Neural progenitor cell (in vitro differentiated cells): ENCODE measurements at places on chromosomes 12 and 14. TPM values are rescaled to one million over a fixed set of nuclear protein-coding genes. Genes with fewer than 3 reads are reported as not detected.

PRICKLE1 gene
- 3.5 and 4.0 TPM in 2 replicates for total RNA-seq

PAPLN gene
- total RNA-seq: 17.3 and 23.7 TPM in 2 replicates

KLHDC1 gene
- total RNA-seq: 0.99 and 1.4 TPM in 2 replicates

DNA sequence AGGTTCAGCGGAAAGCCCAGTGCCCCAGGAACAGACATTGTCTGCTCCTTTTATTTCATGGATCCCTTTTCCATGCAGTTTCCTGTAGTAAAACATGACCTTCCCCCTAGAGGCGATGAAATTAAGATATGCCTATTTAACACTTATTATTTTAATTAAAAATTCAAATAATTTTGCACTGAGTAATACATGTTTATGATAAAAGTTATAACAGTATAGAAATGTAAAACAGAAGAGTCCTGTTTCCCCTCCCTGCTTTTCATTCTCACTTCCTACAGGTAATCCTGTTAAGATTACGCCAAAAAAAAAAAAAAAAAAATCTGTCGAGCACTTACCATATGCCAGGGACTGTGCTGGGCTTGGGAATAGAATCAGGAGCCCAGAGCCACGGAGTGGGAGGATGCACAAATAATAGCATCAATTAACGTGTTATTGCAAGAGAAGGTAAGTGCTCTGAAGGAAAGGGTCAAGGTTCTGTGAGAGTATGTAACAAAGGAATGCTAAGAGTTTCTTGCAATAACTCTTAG is 830 bp upstream of the LPCAT3 start:
- DNase-seq: no peak
- H3K36me3 ChIP-seq: no peaks in the 10 kb centered on the region
- H3K4me1 ChIP-seq: peaks cover 11% of the 10 kb centered on the region
- no peak overlapping the region for H3K27ac ChIP-seq
- H3K27me3 ChIP-seq: no peaks in the 10 kb centered on the region

- H3K27me3 ChIP-seq: no peaks in the 10 kb centered on the region
- DNase-seq: no peak
- H3K36me3 ChIP-seq: no peaks in the 10 kb centered on the region
- H3K4me1 ChIP-seq: no peaks in the 10 kb centered on the region
Observed at GRCh38 chr12:81167694-81168093, 89.8 kb downstream of the ACSS3 start.

DNA sequence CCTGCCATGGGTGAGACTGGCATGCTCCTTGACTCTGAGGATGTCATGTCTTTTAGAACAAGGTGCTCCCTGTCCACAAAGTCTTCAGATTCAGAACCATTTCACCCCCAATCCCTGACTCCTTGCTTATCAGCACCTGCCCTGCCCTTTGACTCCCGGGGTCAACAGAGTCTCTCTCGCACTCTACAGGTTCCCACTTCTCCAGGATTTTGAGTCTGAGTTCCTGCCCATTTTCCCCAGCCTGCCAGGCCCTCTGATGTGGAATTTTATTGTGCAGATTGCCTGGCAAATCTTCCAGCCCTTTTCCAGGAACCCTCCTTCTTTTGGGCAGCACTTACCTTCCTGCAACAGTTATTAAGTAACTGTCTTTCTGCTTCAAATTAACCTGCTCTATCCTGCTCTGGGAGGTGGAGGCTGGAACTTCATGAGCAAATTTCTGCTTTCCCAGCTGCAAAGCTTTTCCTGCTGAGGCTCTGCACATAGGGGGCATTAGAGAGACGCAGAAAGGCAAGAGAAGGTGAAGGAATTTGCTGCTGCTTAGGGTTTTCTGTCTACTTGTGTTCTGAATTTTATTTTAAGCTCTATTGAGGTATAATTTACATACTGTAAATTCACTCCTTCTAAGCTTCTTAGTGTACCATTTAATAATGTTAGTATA is 259.1 kb downstream of the PCNX1 start:
- no peak overlapping the region for H3K27ac ChIP-seq
- no peaks in the 10 kb centered on the region for H3K36me3 ChIP-seq
- no peaks in the 10 kb centered on the region for H3K27me3 ChIP-seq
- peak; percentile 57 for DNase-seq
- H3K4me1 ChIP-seq: no peaks in the 10 kb centered on the region

DNA sequence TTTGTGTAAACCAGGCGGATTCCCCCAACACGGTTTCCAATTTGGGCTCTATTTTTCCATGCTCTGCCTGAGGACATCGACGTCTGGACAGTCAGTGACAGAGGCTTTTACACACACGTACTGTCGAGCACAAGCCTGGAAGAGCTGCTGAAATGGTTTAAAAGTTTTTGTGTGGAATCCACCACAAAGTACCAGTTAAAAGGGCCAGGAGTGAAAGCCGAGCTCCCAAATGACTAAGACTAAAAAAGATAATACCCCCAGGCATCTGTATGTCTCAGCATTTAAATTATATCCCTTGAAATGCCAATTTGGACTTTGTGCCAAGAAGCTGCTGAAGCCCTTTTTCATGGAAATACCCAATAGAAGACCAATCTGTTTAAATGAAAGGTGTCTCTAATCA is 173.2 kb downstream of the EGLN3 start:
- no peaks in the 10 kb centered on the region for H3K36me3 ChIP-seq
- H3K27me3 ChIP-seq: no peaks in the 10 kb centered on the region
- DNase-seq: peak; percentile 15
- peaks cover 41% of the 10 kb centered on the region for H3K4me1 ChIP-seq
- H3K27ac ChIP-seq: no peak overlapping the region

DNA sequence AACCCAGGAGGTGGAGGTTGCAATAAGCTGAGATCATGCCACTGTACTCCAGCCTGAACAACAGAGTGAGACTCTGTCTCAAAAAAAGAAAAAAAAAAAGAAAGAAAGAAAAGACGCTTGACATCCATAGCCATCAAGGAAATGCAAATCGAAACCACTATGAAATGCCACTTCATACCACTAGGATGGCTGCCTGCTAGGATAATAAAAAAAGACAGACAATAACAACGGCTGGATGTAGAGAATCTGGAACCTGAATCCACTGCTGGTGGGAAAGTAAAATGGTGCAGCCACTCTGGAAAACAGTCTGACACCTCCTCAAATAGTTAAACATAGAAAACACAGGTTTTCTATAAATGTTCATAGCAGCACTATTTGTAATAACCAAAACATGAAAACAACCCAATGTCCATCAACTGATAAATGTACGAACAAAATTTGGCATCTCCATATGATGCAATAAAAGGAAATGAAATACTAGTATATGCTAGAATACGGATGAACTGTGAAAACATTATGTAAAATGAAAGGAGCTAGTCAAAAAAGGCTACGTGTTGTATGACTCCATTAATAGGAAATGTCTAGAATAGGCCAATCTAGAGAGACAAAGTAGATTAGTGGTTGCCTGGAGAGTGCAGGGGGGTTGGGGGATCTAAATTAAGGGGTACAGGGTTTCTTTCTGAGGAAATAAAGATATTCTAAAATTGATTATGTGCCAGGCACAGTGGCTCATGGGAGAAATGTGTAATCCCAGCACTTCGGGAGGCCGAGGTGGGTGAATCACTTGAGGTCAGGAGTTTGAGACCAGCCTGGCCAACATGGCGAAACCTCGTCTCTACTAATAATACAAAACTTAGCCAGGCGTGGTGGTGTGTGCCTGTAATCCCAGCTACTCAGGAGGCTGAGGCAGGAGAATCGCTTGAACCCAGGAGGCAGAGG is 9.7 kb downstream of the WSB2 start:
- no peaks in the 10 kb centered on the region for H3K27me3 ChIP-seq
- H3K4me1 ChIP-seq: no peaks in the 10 kb centered on the region
- DNase-seq: no peak
- H3K27ac ChIP-seq: no peak overlapping the region

TIMELESS gene
- total RNA-seq: 56.3 and 79.1 TPM in 2 replicates

DNA sequence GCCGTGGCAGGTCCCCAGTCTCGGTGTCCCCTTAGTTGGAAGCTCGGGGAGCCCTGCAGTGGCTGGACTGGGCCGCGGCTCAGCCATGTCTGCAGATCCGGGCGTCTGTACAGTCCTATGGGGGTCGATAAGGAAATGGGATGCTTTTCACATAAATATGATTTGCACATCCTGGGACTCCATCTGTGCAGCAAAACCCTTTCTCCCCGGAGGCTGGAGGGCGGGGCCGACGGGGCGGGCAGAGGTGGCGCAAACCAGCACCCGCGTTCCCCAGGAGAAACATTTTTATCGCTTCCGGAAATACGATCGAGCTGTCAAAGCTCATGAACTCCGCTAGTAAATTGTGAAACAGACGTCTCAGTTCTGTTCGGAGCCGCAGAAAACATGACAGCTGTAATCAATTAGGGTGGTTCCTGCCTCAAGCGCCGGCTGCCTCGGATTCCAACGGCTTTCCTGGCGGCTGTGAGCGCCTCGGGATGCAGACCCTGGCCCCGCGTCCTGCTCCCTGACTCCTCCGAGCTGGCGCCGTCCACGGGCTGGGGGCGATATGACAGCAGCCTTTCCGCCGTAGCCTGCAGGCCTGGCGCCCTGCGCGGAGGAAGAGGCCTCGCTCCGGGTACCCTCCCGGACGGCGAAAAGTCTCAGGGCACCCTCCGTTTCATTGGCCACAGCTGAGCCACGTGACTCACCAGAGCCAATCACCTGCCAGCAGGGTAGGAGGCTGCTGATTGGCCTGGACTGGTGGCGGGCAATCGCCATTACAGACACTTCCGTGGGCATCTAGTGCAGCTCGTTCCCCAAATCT is 23.0 kb downstream of the DIO3 start:
- H3K36me3 ChIP-seq: no peaks in the 10 kb centered on the region
- peaks cover 5% of the 10 kb centered on the region for H3K27me3 ChIP-seq
- peaks cover 29% of the 10 kb centered on the region for H3K4me1 ChIP-seq
- H3K27ac ChIP-seq: no peak overlapping the region
- no peak overlapping the region for H3K4me3 ChIP-seq
- no peak for DNase-seq

TMEM132D gene
- total RNA-seq: 1.0 and 1.1 TPM in 2 replicates

- DNase-seq: no peak
- H3K27ac ChIP-seq: no peak overlapping the region
- H3K4me1 ChIP-seq: peaks cover 9% of the 10 kb centered on the region
- peaks cover 81% of the 10 kb centered on the region for H3K27me3 ChIP-seq
Observed at GRCh38 chr14:95044463-95045105, 112.7 kb downstream of the DICER1 start.

BRMS1L gene
- total RNA-seq: 12.0 and 14.3 TPM in 2 replicates

- H3K4me3 ChIP-seq: no peak overlapping the region
- no peaks in the 10 kb centered on the region for H3K27me3 ChIP-seq
- peaks cover 4% of the 10 kb centered on the region for H3K4me1 ChIP-seq
Observed at GRCh38 chr12:55416961-55417360, 9.1 kb upstream of the OR6C76 start.

GRCh38 chr12:2540535-2540941 is 254.2 kb upstream of the FKBP4 start:
- DNase-seq: no peak
- peaks cover 9% of the 10 kb centered on the region for H3K4me1 ChIP-seq
- no peak overlapping the region for H3K27ac ChIP-seq
- no peaks in the 10 kb centered on the region for H3K36me3 ChIP-seq

- H3K27ac ChIP-seq: no peak overlapping the region
- no peaks in the 10 kb centered on the region for H3K27me3 ChIP-seq
- H3K36me3 ChIP-seq: no peaks in the 10 kb centered on the region
- H3K4me1 ChIP-seq: peaks cover 6% of the 10 kb centered on the region
Observed at GRCh38 chr12:90268574-90268973, 559.9 kb upstream of the ATP2B1 start.

DNA sequence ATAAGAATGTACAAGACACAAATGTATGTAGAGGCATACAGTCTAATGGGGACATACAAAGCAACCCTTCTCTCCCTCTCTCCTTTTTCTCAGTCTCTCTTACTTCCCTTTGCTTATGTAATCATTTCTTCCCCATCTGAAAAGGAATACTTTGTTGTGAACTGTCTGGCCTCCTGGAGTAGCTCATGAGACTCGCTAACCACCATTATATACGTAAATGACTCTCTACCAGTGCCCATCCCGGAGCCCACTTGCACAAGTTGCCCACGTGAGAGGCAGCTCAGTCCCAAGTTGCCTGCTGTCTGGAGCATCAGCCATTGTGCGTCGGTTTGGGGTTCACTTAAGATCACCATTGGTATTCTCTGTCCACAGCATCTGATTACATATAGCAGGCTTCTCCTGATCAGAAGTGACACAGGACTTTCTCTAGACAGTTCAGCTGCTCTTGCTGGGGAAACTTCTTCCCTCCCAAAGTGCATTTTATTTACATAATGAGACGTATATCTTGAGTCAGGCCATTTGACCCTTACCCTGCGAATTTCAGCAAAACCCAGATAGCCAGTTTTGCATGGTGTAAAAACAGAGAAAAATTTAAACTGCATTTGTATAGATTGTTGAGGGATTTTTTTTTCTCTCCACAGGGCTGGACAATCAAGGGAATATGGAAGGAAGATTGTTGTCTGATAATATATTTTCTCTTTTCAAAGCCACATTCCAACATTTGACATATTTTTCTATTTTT is 220.7 kb upstream of the EGLN3 start:
- no peaks in the 10 kb centered on the region for H3K27me3 ChIP-seq
- H3K4me3 ChIP-seq: no peak overlapping the region
- H3K27ac ChIP-seq: no peak overlapping the region

DNA sequence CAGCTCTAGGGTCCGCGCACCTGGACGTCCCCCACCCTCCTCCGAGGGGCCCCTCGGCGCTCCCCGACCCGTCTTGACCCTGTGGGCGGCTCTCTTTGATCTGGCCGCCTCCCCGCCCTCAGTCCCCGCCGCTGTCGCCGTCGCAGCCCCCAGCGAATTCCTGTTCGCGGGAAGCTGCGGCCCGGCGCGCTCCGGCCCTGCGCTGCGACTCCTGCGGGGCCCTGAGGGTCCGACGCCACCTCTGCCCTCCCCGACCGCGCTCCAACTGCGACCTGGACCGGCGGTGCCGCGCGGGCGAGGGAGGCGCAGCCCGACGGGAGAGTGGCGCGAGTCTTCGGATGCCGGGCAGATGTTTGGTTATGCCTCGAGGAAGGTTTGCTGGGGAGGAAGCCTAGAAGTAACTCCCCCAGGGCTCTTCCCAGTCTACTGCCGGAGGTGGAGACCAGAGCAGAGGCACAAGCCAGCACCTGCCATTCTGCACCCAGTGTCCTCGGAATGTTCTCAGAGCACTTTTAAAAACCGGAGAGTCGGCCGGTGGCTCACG is 440 bp upstream of the ISM2 start:
- peaks cover 63% of the 10 kb centered on the region for H3K27me3 ChIP-seq
- DNase-seq: peak; percentile 76
- H3K4me3 ChIP-seq: peak overlapping the region; percentile 61
- peaks cover 4% of the 10 kb centered on the region for H3K4me1 ChIP-seq

PGF gene
- 1.0 and 2.1 TPM in 2 replicates for total RNA-seq

DNA sequence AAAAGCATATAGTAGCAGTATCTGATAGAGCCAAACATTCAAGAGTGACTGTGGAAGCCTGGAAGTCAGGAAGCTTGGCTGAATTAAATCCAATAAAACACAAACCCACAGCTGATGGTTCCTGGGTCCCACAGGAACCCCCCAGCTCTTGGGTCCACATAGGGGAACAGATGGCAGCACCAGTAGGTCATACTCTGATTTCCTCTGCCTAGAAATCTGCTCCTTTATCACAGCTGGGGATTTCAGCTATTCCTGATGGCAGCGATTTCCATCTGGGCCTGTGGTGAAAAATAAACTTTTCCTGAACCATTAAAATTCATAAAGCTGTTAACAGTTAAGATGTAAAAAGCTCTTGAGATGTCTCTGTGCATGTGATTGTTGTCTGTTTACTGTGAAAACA is 202.0 kb upstream of the FRMD6 start:
- H3K27me3 ChIP-seq: no peaks in the 10 kb centered on the region
- H3K4me1 ChIP-seq: no peaks in the 10 kb centered on the region
- no peak overlapping the region for H3K4me3 ChIP-seq
- H3K36me3 ChIP-seq: no peaks in the 10 kb centered on the region
- H3K27ac ChIP-seq: no peak overlapping the region

GRCh38 chr14:69288956-69289705 is 29.2 kb downstream of the GALNT16 start:
- no peak overlapping the region for H3K4me3 ChIP-seq
- H3K36me3 ChIP-seq: no peaks in the 10 kb centered on the region
- DNase-seq: no peak
- no peaks in the 10 kb centered on the region for H3K27me3 ChIP-seq
